ENCODE measurements at places on chromosomes 7 and 10.

- DNase-seq = no peak
Measured at GRCh38 chr7:69078997-69079769, 519.1 kb upstream of the AUTS2 start.

GRCh38 chr10:19491166-19491565 is 325.1 kb upstream of the PLXDC2 start:
- no peak for DNase-seq

DNA sequence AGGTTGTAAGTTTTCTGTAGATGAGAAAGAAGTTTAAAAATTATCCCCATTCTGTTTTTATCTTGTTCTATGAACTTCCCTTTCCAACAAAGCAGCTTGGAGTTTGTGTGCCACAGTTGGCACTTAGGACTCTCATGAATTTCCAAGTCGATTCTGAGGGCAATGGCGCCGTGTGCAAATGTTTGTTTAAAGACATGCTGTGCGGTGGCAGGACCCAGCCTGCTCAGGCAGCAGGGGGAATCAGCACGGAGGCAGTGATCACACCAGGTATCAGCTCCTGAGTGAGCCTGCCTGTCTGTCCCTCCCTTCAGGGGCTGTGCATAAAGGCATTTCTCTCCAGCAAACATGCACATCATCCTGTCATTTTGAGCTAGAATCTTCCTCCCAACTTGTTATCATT is 109.8 kb upstream of the WDR11 start:
- DNase-seq = no peak

- DNase-seq = no peak
Measured at GRCh38 chr7:70619130-70619529, 512.8 kb upstream of the GALNT17 start.
